HepG2 (cell line): ENCODE measurements at places on chromosomes 12 and 14. TPM values are rescaled to one million over a fixed set of nuclear protein-coding genes. Genes with fewer than 3 reads are reported as not detected.

The MIPOL1 gene
- 34.2 and 35.2 TPM in 2 replicates for total RNA-seq

The JAG2 gene
- total RNA-seq, result 0.04 TPM in 1 of 2 replicates, not detected in the other

The KRT5 gene
- not detected in 2 replicates for total RNA-seq

The ACADS gene
- total RNA-seq, result 22.4 and 27.7 TPM in 2 replicates

The SERPINA10 gene
- 12.1 and 20.1 TPM in 2 replicates for total RNA-seq

The TOMM20L gene
- 0.46 TPM in 1 of 2 replicates, not detected in the other for total RNA-seq
